Testis (tissue), 5 donors: ENCODE measurements at places on chromosomes 2 and 18.
A peak's percentile ranks its signal among the peaks of the same experiment; 100 is the strongest.

DNA sequence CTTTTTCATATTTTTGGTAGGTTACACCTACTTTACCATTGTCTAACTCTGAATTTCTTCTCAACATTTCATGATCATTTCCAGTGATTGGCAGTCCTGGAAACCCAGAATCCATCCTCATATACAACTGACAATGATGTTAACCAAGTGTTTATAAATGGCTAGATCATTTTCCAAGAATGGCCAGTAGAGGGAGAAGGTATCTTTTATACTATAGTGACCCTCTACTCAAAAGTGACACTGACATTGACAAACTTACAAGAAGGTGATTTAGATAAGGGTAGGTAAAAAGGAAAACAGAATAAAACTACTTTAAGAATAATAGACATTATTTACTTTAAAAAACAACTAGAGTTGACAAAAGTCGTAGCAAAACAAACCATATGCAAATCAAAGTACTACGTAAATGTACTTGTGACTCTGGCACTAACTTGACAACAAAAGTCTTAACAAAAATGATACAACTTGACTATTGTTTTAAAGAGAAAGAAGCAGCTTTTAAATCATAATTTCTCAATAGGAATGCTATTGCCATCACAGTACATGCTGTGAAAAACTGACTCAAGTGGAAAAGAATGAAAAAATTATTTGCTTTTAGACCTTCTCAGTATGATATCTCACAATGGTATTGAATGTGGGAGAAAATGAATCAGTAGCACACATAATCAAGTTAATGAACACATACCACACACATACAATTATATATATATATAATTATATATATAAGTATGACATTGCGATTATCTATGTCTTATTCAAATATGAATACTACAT is 76.6 kb upstream of the GRB14 start:
- no peak for DNase-seq

- no peak for DNase-seq
Observed at GRCh38 chr2:237407700-237408099, 6.3 kb downstream of the COL6A3 start.

DNA sequence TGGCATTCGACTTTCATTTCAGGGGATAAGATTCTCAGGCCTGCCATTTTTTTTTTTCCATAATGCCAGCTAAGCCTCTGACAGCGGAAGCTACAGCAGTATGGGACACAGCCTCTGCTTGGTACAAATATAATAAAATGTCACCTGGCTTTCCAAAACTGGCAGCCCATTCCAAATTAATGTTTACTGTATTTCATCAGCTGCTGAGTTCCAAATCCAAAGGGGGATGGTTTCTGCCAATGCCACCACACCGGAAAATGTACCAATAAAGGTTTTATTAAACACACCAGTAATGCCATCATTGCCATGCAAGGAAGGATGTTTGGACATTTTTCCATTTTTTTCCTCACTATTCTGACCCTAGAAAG is 275.8 kb upstream of the CCDC68 start:
- DNase-seq: no peak

DNA sequence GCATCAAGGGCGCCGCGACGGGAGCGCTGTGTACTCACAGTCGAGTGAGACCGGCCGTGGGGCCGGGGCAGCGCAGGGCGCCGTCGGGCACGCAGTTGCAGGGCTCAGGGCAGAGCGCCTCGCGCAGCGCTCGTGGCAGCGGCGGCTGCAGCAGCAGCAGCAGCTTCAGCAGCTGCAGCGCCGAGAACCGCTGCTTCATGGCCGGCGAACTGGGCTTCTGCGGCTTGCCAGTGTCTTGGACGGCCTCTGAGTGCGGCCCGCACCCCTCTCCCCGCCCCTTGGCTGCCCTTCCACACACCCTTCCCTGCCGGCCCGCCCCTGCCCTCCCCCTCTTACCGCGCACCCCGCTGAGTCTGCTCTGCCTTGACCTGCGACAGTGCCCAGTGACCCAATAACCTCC is at the start of gene LHCGR:
Gene LHCGR, minus strand, starts transcription at position 252 of the 400 bp plus-strand sequence. Its CDS starts 53 bp downstream, at position 199.
- peak; percentile 22 for DNase-seq

DNA sequence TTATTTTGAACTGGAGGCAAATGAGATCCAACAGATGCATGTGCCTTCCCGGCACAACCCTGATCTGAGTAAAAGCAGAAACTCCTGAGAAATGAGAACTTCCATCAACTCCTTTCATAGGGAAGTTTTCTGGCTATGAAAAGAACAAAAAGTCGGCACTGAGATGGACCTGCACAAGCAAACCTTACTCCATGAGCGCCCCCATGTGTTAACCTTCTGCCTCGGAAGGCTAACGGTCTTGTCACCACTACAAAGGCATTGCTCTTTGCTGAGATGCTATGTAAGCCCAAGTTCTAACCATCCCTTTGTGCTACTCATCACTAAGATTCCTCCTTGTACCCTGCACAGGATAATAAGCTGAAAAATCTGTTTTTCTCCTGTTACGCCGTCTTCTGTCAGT is 57.3 kb upstream of the SULT1C3 start:
- DNase-seq: peak; percentile 45

DNA sequence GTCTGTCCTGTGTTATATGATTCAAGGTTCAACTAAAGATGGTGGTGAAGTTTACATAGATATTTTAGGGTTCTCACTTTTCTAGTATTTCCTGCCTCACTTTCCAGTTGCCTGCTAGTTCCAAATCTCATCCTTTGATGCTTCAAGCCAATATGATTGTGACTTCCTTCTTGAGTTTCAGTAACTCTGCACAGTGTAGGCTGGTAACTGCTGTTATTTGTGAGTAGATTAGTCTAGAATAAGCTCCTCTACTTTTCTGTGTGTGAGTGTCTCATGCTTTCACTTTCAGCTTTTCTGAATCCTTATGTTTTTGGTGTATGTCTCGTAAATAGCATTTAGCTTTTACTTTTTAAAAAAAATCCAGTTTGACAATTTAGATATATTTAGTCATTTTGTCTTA is 42.6 kb downstream of the GALNT1 start:
- no peak for DNase-seq
